ENCODE measurements at places on chromosomes 12 and 14.

DNA sequence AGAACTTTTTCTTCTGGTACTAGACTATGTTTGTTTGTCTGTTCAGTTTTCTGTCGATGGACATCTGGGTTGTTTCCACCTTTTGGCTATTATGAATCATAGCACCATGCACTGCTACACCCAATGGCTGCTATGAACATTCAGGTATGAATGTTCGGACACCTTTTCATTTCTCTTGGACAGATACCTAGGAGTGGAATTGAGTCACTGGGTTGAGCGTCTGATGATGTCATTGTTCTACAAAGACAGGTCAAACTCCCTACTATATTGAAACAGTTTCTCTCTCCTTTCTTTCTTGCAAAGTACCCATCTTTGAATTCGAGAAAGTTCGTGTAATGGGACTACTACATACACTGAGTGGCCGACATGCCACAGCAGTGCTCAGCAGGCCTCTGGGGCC is 44.7 kb downstream of the KCTD10 start:
- no peak for DNase-seq

DNA sequence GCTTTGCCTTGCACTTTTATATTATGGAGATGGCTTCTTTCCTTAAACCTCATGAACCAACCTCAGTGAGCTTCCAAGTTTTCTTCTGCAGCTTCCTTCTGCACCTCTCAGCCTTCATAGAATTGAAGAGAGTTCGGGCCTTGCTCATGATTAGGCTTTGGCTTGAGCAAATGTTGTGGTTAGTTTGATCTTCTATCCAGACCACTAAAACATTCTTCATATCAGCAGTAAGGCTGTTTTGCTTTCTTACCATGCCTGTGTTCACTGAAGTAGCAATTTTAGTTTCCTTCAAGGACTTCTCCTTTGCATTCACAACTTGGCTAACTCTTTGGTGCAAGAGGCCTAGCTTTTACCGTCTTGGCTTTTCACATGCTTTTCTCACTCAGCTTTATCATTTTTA is 125.4 kb downstream of the SNAPC1 start:
- no peak for DNase-seq

GRCh38 chr12:89589753-89590152 is 63.9 kb upstream of the POC1B start:
- DNase-seq = no peak

DNA sequence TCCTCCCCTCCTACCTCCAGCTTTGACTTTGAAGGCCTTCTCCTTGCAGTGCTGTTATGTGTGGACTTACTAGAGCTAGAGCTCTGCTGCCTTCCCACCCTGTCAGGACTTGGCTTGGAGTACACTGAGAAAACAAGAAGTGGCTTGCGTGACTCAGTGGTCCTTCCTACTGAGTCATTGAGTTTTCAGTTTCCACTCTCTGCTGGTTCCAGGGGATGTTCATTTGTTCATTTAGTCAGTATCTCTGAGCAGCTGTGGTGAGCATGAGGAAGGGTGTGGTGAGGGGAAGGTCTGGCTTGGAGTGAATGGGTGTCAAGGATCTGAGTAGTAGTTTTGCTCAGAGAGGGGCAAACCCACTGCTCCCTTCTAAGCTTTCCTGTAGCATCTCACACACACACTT is 17.2 kb upstream of the ELK3 start:
- no peak for DNase-seq

DNA sequence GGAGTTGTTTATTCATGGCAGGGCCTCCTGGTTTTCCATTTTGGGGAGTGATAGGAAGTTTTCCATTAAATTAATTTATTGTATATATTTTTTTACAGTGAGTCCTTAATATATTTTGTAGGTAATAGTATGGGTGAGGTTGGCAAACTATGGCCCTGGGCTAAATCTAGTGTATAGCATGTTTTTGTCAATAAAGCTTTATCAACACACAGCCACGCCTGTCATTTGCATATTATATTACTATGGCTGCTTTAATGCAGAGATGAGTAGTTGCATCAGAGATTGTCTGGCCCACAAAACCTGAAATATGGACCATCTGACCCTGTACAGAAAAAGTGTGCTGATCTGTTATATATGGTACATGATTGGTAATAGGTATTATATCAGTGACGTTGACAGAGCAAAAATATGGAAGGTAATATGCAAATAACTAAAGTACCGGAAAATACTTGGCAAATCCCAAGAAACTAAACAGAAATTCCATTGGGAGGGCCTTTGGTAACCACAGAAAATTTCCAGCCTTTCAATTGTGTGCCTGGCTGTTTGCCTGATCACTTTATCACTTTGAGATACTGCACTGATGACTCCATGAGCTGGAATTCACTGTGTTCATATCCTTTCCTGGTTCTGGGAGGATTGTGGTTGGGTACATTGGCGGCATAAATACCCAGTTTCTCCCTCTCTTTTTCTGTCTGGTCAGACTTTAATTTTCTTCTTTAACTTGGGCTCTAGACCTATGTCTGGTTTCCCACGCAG is 61.7 kb upstream of the RFLNA start:
- no peak for DNase-seq

DNA sequence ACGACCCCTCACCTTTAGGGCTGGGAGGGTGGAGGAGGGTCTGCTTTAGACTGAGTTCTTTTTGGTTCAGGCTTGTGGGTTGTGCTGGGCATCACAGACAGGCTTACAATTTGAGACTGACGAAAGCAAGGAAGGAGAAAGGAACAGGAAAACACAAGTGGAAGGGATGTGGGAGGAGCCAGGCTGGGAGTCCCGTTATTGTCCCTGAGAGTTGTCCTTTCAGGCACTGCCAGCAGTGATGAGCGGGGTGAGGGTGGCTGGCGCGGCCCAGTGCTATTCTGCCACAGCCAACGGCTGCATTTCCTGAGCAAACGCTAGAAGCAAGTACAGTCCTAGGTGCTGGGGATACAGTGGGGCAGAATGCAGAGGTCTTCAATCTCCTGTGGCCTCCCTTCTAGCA is 29.2 kb upstream of the TSPAN9 start:
- no peak for DNase-seq

GRCh38 chr12:16348435-16349130 is 1.1 kb downstream of the MGST1 start:
- no peak for DNase-seq

GRCh38 chr14:52346778-52347177 is 32.7 kb downstream of the PTGER2 start:
- no peak for DNase-seq

GRCh38 chr12:30696103-30696408 is 387 bp upstream of the IPO8 start:
- DNase-seq = no peak

DNA sequence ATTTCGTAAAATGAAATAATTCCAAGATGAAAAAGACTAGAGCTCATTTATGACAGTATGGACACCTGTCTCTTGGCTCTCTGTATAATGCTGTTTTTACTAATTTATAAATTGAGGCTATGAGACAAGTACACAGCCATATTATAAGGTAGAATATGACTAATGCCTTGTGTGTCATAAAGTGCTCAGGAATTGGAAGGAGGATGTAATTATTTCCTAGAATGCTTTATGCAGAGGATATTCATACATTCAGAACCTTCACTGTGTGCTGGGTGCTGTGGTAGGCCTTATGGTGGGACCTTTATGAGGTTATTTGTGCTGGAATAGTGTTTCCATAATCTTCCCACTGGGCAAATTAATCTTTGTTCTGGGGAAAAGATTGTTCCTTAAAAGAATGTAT is 13.3 kb downstream of the PCNX1 start:
- no peak for DNase-seq

GRCh38 chr12:33944703-33945437 is 77.4 kb upstream of the ALG10 start:
- DNase-seq = no peak

- no peak for DNase-seq
Observed at GRCh38 chr14:51821822-51822221, 38.6 kb upstream of the GNG2 start.

DNA sequence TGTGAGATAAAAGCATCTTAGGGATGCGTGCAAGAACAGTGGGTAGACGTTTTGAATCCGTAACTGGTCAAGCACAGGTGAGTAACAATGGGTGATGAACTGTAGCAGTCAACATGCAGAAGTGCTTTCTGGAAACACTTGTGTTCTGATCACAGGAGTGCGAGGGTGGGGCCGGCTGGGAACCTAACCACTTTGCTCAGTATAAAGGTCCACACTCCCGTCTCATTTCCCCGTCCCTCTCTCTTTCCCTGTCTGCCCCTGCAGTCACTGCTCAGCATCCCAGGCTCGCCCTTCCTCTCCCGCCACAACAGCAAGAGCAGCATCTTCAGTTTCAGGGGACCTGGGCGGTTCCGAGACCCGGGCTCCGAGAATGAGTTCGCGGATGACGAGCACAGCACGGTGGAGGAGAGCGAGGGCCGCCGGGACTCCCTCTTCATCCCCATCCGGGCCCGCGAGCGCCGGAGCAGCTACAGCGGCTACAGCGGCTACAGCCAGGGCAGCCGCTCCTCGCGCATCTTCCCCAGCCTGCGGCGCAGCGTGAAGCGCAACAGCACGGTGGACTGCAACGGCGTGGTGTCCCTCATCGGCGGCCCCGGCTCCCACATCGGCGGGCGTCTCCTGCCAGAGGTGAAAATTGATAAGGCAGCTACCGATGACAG is 127.1 kb downstream of the FIGNL2 start:
- peak; percentile 5 for DNase-seq

DNA sequence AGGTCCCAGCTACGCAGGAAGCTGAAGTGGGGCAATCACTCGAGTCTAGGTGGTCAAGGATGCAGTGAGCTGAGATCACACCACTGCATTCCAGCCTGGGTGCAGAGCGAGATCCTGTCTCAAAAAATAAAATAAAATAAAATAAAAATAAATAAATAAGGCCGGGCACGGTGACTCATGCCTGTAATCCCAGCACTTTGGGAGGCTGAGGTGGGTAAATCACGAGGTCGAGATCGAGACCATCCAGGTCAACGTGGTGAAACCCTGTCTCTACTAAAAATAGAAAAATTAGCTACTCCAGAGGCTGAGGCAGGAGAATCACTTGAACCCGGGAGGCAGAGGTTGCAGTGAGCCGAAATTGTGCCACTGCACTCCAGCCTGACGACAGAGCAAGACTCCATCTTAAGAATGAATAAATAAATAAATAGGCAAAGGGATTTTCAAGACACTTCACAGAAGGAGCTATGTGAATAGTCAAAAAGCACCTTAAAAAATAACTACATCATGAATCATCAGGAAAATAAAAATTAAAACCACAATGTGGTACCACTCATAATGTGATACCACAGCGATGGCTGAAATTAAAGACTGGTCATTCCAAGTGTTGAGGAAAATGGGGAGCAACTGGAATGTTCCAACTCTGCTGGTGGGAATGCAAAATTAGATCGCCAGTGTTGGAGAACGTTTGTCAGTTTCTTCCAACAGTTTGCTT is 92.9 kb upstream of the TBX3 start:
- DNase-seq = no peak

- no peak for DNase-seq
Observed at GRCh38 chr12:16670456-16671050, 64.6 kb upstream of the LMO3 start.

DNA sequence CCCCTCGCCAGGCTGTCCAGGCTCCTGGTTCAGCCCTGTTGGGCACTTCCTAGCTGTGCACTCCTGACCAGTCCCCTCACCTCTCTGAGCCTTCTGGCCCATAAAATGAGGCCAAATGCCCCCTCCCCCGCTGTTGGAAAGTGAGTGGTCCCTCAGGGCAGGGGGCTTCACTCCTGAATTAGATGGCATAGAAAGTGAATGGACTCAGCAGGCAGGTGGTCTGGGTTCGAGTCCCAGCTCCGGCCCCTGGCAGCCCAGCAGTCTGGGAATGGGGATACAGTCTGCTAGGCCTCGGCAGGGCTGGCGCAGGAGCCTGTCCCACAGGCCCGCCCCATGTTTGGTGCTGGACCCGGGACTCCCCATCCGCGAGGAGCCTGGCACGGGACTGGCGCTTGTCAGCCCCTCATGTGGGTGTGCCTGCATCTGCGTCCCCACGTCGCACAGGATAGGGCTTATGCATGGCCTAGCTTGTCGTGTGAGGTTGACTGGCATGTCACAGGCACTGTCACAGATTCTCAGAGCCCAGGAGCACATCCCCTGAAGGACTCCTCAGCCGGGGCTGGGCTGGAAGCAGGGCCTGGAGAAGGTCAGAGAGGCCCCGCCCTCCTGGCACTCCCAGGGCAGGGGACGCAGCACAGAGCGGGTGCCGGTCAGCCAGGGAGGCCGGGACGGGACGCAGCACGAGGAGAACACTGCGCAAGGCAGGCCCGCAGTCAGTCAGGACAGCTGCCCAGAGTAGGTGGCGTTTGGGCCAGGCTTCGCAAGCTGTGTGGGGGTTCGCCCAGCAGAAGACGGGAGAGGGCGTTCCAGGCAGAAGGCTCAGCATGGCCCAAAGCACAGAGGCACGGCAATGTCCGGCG is 40.5 kb downstream of the DIO3 start:
- no peak for DNase-seq

Data from memory B cell (primary cell).